Fibroblast of upper back skin (primary cell): ENCODE measurements at places on chromosomes 12 and 14.
A peak's percentile ranks its signal among the peaks of the same experiment; 100 is the strongest.

DNA sequence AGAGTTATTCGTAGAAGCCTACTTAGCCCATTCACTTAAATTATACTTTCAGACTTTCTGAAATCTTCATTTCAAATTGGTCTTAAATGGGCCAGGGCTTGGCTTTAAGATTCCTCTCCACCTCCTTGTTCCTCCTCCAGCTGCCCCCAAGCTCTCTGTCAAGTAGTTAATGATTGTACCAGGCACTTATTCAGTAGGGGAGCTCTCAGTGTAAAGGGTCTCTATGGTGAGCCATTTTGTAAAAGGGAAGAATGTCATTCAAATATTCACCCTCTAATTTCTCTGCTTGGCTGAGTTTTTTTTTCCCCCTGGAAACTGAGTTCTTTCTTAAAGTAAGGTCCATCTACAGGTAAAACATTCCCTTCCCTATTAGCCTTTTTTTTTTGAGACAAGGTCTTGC, 96.6 kb downstream of the SUDS3 start:
- no peak for DNase-seq

GRCh38 chr12:78185109-78185508, 354.4 kb downstream of the NAV3 start:
- peak; percentile 60 for DNase-seq

DNA sequence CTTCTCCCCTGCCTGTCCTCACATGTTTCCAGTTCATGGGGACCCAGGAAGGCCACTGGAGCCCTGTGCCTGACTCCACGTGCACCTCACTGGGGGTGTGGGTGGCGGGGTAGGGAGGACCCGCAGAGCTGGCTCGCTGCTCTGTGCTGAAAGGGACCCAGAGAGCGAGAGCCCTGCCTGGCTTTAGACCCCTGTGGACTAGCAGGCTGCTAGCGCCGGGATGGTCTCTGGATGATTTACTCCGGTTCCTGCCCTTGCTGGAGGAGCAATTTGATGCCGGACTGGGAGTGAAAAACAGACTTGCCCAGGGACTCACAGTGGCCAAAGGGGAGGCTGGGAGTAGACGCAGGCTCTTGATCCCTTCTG, 49.0 kb downstream of the NTF3 start:
- DNase-seq = no peak

- DNase-seq = peak; percentile 1
These were observed 37.8 kb downstream of the SLCO1A2 start for GRCh38 chr12:21296751-21297406.

DNA sequence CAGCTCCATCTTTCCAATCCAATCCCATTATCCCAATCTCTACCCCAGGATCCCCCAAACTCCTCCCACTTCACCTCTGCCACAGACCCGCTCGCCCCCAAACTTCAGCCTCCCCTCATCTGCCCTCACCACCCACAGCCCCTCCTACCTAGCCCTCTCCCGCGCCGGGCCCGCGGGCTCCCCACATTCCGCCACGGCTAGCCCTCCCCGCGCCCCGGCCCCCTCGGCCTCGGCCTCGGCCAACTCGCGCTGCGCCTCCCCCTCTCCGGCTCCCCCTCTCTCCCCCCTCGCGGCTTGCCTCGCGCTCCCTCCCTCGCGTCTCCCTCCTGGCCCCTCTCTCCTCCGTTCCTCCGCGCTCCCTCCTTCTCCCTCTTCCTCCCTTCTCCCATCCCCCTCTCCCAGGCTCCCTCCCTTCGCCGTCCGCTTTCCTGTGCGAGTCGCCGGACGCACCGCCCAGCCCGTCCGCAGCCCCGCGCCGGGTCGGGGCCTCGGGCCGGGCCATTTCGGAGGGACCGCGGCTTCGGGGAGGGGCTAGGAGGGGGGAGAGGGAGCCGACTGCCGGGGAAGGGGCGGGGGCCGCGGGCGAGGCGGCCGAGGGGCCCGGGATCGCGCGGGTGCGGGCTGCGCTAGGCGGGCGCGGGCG, at the start of gene ATN1:
TSS of gene ATN1 (plus strand) at position 581 of the 643 bp plus-strand sequence. CDS start 6,043 bp downstream, outside the sequence.
- peak; percentile 86 for DNase-seq

GRCh38 chr14:67990576-67990975, 171.0 kb downstream of the RAD51B start:
- no peak for DNase-seq

- peak; percentile 57 for DNase-seq
These were observed 227.7 kb upstream of the CRY1 start for GRCh38 chr12:107320929-107321631.
